Spinal cord (tissue), 10 donors: ENCODE measurements at places on chromosomes 5 and 9. TPM values are rescaled to one million over a fixed set of nuclear protein-coding genes. Genes with fewer than 3 reads are reported as not detected.

DNA sequence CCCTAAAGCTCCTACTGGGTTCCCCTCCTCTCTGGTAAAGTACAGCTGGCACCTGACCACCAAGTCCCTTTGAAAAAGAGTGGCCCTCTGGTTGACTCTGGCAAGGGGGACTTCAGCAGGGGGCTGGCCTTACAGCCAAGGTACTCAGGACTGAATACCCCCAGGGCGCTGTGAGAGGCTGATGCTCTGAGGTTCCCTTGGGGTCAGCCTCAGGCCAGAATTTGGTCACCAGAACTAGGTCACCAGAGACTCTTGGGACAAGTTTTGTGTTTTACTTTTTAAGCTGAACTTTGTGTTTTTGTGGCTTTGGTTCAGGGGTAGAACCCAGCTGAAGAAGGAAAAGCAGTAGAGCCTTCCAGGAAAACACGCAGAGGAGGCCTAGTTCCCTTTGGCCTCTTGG, 23.3 kb upstream of the SMU1 start:
- DNase-seq: no peak

ARHGEF28 gene
- total RNA-seq: 25.7 TPM

IFNK gene
- total RNA-seq: not detected

LCN15 gene
- not detected for total RNA-seq

GRCh38 chr9:131422241-131422792, 28.4 kb downstream of the PRRC2B start:
- no peak for DNase-seq

GRCh38 chr5:124669300-124669648, 77.2 kb downstream of the ZNF608 start:
- no peak for DNase-seq

SPATA31E1 gene
- 0.06 TPM for total RNA-seq

PCDHGA3 gene
- 9.2 TPM for total RNA-seq

DNA sequence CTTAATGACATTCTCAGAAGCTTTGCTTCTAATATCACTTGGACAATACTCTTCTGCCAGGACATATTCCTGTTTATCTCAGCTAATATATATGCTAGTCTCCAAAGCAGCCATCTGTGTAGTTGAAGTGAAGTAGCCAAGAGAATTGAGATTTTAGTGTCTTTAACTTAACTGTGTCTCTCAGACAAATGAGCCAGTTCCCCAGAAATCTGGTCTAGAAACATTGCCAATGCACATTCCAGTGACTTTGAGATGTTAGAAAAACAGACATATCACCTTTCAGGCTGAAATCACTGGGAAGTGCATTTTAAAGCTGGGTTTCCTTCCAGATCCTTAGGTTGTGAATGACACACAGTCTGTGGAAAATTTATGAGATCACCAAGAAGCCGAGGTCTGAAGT, 114.6 kb downstream of the MTX3 start:
- DNase-seq: peak; percentile 66

- no peak for DNase-seq
Measured at GRCh38 chr5:148509893-148510292, 126.1 kb downstream of the FBXO38 start.

- no peak for DNase-seq
Measured at GRCh38 chr5:144487207-144487606, 316.5 kb downstream of the KCTD16 start.

PLEKHG4B gene
- total RNA-seq: 11.6 TPM

- DNase-seq: no peak
Measured at GRCh38 chr9:109307380-109308240, 13.2 kb downstream of the EPB41L4B start.

DNA sequence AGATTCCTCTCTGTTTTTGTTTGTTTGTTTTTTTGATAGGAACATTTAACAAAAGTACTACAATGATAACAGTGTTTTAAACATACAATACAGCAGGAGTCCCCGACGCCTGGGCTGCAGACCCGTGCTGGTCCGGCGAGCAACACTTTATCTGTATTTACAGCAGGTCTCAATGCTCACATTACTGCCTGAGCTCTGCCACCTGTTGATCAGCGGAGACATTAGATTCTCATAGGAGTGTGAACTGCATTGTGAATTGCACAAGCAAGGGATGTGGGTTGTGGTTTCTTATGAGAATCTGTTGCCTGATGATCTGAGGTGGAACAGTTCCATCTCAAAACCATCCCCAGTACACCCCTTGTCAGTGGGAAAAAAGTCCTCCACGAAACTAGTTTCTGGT, 1068.5 kb upstream of the CDH10 start:
- no peak for DNase-seq

DNA sequence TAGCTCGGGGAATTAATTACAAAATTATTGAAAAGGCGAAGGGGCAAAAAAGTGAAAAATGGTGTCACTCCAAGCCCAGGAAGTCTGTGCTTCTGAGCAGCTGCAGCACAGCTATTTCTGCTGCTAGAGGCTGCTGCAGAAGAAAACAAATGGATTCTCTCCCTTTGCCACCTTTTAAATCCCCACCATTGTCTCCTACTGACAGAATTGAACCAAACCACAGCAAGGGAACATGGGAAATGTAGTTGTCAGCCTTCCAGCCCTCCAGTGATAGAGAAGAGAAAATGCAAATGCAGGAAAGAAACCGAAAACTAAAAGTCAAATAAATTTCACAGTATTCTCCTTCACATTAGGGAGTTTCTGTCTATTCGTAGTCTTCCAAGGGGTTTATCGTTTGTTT, 33.4 kb upstream of the CDC42SE2 start:
- DNase-seq: no peak

DNA sequence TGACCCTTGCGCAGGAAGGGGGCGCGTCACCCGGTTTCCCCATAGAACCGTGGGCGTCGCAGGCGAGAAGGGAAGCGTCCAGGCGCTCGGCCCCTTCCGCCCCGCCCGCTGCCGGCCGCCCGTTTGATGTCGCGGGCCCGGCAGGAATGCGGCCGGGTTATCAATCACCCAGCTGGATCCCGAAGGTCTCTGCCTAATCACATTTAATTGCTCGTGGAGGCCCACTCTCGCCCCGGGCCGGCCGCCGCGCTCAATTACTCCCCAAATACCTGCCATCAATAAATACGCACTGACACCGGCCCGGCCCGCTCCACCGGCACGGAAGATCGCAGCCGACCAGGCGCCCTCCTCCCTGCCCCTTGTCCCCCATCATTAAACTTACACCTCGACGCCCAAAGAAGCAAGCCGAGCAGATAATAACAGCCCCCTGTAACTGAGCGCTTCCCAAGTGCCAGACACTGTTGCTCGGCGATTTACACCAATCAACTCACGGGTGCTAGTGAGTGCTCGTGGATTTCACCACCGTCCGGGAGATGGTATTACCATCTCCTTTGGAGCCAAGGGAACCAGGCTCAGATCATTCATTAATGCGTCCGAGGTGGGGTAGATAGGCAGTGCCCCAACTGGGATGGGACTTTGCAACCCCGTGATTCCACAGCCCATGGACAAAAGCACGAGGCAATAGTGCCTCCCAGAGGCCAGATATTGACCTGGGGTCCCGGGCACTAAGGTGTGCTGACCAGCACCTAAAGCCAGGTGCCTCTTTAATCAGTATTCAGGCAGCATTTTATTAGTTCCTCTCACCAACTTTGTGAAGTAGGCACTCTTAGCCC, 11.3 kb downstream of the MSX2 start:
- DNase-seq: no peak

GRCh38 chr5:8756498-8757084, 789.3 kb downstream of the SEMA5A start:
- DNase-seq: peak; percentile 9

- DNase-seq: no peak
Measured at GRCh38 chr5:159928122-159928909, 12.0 kb downstream of the ADRA1B start.
